ENCODE measurements at places on chromosomes 4 and X. TPM values are rescaled to one million over a fixed set of nuclear protein-coding genes. Genes with fewer than 3 reads are reported as not detected.

The BOD1L1 gene
- 41.6 TPM for total RNA-seq

The KDR gene
- 0.75 TPM for total RNA-seq

The MFAP3L gene
- total RNA-seq = 2.6 TPM

The ARSH gene
- not detected for total RNA-seq

The ITIH6 gene
- total RNA-seq = not detected

The SYN1 gene
- total RNA-seq = 0.25 TPM

The SASH3 gene
- not detected for total RNA-seq
